T-helper 17 cell (primary cell): ENCODE measurements at places on chromosomes 3 and 15.

GRCh38 chr3:141746962-141747361 is 8.9 kb downstream of the RNF7 start:
- DNase-seq = no peak

GRCh38 chr15:39575180-39575579 is 5.7 kb upstream of the THBS1 start:
- no peak for DNase-seq

- DNase-seq = no peak
These were observed 1044.5 kb downstream of the NTRK3 start for GRCh38 chr15:87212041-87212440.

- no peak for DNase-seq
These were observed 44.2 kb upstream of the ZBTB38 start for GRCh38 chr3:141323936-141324704.

GRCh38 chr3:84943379-84943778 is 15.4 kb upstream of the CADM2 start:
- DNase-seq = no peak

DNA sequence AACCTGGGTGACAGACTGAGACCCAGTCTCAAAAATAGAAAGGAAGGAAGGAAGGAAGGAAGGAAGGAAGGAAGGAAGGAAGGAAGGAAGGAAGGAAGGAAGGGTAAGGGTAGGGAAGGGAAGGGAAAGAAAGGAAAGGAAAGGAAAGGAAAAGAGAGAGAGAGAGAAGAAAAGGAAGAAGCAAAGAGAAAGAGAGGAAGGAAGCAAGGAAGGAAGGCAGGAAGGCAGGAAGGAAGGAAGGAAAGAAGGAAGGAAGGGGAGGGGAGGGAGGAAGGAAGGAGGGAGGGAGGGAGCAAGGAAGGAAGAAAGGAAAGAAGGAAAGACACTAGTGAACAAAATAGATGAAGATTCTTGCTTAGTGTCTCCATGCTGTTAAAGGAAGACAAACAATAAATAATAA is 129.1 kb downstream of the SHQ1 start:
- DNase-seq = no peak

GRCh38 chr3:183427876-183428446 is 458 bp downstream of the MCF2L2 start:
- peak; percentile 29 for DNase-seq

DNA sequence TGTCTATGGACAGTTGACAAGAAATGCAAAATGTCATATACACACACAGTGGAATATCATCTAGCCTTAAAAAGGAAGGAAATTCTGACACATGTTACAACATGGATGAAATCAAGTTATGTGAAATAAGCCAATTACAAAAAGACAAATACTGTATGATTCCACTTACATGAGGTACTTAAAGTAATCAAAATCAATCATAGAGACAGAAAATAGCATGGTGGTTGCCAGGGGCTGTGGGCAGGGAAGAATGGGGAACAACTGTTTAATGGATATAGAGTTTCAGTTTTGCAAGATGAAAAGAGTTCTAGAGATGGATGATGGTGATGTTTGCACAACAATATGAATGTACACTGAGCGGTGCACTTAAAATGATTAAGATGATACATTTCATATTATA is 613.8 kb upstream of the ZNF385D start:
- DNase-seq = no peak

DNA sequence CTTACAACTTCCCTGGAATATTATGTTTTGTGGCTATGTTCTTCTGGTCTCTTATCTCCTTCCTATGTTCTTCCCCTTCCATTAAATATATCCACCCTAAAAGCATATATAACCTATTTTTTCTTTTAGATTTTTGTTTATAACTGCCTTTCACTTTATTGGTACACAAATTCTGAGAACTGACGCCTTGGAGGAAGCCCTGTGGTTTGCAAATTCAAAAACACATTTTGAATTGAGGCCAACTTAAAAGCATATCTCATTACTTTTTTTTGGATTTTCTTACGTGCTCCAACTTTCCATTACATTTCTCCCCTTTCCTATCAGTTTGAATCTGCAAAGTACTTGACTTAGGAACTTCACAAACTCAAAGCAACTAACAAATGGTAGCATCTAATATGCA is 15.3 kb upstream of the COLQ start:
- DNase-seq = no peak

DNA sequence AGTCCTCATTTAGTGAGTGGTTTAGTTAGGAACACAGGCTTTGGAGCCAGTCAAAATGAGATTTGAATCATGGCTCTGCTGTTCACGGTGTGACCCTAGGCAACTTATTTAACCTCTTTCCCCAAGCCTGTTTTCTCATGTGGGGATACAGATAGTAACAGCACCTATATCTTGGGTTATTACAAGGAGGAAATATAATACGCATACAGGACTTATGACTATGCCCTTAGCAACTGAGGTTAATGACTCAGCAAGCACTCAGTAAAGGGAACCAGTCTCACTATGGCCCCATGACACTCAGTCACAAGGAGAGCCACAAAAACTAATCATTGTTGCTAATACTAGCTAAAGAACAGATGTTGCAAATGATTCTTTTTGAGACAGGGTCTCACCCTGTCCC is 45.9 kb downstream of the SUMF1 start:
- no peak for DNase-seq

DNA sequence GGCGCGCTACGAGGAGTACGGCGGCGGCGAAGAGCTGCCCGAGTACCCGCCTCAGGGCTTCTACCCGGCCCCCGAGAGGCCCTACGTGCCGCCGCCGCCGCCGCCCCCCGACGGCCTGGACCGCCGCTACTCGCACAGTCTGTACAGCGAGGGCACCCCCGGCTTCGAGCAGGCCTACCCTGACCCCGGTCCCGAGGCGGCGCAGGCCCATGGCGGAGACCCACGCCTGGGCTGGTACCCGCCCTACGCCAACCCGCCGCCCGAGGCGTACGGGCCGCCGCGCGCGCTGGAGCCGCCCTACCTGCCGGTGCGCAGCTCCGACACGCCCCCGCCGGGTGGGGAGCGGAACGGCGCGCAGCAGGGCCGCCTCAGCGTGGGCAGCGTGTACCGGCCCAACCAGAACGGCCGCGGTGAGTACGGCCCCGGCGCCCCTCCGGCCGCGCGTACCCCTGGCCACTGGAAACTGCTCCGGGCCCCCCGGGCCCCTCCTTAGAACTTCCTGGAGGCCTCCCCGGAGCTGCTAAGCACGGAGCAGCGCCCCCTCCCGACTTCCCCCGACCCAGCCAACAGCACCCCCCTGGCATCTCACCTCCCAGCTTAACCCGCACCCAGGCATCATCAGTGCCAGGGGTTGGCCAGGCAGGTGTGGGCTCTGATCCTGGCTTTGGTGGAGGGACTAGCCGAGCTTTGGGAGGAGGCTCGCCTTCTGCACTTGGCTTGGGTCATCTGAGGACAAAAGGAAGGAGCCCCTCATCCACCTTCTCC is 1.4 kb downstream of the LOXL1 start:
- DNase-seq = peak; percentile 75

DNA sequence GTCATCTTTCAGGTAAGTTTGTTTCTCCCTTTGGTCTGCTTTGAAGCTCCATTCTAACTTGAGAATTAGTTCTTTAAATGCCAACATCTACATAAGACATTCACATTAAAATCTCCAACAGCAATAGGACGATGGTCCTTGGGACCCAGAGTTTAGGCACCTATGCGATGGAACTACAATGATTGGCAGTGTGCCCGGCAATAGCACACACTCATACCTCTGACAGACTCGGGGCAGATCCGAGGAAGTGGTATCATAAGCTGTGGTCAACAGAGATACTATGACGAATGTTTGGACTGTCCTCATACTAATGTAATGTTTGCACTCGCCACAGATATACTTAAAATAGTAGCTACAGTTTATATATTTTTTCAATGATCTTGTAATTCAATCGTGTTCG is 34.2 kb upstream of the NR2F2 start:
- DNase-seq = no peak

- DNase-seq = peak; percentile 79
These were observed 8.7 kb upstream of the SEMA3B start for GRCh38 chr3:50260027-50260941.

GRCh38 chr3:16658004-16658924 is 53.0 kb upstream of the DAZL start:
- no peak for DNase-seq

GRCh38 chr3:58043933-58044332 is 35.7 kb downstream of the FLNB start:
- no peak for DNase-seq

GRCh38 chr15:38216763-38217162 is 35.9 kb upstream of the SPRED1 start:
- no peak for DNase-seq

DNA sequence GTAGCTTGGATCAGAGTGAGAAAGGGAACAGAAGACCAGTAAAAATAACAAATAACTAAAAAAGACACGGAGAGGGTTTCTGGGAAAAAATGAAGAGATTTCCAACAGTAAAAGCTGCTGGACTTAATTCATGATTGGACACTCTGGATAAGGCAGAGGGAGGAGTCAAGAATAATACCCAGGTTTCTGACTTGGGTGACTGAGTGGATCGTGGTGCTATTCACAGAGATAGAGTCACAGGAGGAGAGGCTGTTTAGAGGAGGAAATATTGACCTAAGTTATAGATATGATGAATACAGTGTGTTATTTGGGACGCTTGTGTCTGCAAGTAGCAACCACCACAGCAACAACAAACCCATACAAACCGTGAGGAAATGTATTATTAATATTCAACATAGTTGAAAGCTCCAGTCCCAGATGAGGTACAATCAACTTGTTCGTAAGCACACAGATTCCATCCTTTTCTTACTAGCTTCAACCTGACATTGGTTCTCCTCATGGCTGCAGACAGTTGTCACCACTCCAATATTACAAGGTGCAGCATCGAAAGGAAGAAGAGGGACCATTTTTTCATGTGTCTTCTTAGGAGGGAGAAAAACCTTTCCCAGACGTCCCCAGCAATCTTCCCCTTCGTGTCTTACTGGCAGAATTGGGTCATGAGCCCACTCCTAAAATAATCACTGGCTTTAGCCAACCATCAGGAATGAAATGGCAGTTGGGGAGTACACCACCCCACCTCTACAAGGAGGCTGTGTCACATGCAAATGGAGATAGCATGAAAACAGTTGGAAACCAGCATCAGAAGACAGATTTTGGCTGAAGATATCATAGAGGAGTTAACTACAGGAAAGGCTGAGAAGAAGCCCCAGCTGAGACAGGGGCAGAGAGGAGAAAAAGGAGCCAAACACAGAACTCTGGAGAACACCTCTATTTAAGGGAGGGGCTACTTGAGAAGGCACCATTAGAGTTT is 387.8 kb downstream of the SHQ1 start:
- no peak for DNase-seq

GRCh38 chr3:143078883-143079282 is 40.7 kb upstream of the CHST2 start:
- no peak for DNase-seq

DNA sequence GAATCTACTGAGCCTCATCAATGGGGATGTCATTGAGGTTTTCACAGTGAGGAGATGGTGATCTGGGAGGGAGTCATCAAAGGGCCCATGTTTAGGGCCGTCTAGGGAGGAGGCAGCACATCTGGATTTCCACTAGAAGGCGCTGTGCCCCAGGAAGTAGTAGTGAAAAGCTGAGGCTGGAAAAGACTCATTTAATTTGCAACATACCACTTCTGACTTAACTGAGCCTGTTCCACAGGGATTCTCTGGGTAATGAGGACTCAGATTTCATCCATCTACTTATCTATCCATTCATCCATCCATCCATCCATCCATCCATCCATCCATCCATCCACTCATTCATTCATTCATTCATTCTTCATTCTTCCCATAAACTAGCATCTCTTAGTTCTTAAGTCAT is 17.4 kb upstream of the SHF start:
- DNase-seq = no peak

DNA sequence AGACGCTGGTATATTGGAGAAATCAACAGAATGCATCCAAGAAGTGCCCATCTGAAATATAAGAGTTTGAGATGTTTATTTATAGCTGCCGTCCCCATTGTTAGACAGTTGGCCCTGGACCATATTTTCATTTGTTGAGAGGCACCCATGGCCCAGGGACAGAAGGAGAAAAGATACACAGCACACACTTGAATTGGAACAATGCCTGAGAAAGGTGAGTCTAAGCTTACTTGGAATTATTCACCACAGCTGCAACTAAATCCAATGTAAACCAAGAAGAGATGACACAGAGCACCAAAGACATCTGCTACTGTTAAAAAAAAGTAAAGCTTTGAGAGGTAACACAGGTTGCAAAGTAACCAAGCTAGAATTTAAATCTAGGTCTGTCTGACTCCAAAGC is 525.5 kb upstream of the NAALADL2 start:
- DNase-seq = no peak

DNA sequence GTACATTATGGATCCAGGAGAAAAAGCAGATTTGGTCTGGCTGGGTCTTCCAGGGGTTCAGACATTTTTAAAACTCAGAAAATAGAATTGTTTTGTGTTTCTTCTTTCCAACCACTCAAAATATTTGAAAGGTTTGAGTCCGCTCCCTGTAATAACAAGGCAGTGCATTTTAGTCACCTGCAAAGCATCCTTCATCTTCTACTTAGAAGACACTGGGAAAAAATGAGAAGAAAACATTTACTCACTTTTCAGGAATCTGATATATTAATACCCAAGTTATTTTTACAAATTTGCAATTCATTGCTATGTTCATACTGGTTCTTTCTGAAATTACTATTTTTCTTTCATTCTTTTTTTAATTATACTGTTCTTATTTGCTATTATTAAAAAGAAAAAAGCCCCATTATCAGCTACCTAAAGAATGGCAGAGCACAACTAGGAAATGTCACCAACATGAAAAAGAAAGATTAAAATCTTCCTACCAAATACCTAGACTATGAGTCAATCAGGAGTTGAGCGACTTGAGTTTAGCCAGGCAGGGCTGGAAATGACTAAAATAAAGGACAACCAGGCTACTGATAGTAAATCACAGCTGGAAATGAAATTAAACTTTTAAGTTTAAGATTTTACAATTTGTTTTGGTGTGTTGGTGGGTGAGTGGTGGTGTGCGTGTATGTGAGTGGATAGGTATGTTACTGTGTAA is 280.3 kb upstream of the THBS1 start:
- no peak for DNase-seq

- DNase-seq = no peak
These were observed 311.6 kb upstream of the TPRG1 start for GRCh38 chr3:188860147-188860546.

DNA sequence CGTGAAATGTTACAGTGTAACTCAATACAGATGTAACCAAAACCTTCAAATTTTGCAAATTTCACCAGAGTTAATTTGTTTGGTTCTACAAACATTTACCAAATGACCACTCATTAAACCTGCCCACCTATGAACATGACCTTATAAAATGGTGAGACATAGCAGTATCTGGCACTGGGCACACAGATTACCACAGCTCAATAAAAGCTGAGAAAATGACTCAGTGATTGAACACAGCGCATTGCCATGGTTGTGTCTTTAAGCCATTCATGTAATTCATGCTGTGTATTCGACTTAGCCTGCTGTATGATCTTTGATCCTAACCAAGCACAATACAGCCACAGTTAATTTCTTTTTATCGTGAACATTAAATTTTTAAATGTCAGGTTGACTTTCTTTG is 11.3 kb downstream of the PPARG start:
- no peak for DNase-seq

GRCh38 chr3:55859305-55859704 is 372.2 kb upstream of the WNT5A start:
- DNase-seq = no peak
